Panc1 (cell line): ENCODE measurements at places on chromosomes 16 and 17. TPM values are rescaled to one million over a fixed set of nuclear protein-coding genes. Genes with fewer than 3 reads are reported as not detected.

FAM20A gene
- 0.44 TPM for total RNA-seq

DOC2B gene
- total RNA-seq = 1.5 TPM

FNDC8 gene
- total RNA-seq = not detected

- H3K27ac ChIP-seq = no peak overlapping the region
- H3K4me1 ChIP-seq = no peaks in the 10 kb centered on the region; the same call in 1 of the 2 replicates
- H3K4me3 ChIP-seq = no peak overlapping the region
- H3K36me3 ChIP-seq = no peaks in the 10 kb centered on the region
These were observed 18.3 kb upstream of the LITAF start for GRCh38 chr16:11604783-11605563.

GRCh38 chr17:45270828-45271418 is 9.0 kb upstream of the SPATA32 start:
- H3K36me3 ChIP-seq = peaks cover 10% of the 10 kb centered on the region
- H3K4me1 ChIP-seq = peaks cover 39% of the 10 kb centered on the region
- no peak overlapping the region for H3K4me3 ChIP-seq
- DNase-seq = no peak
